ENCODE measurements at places on chromosomes 3 and 15.

DNA sequence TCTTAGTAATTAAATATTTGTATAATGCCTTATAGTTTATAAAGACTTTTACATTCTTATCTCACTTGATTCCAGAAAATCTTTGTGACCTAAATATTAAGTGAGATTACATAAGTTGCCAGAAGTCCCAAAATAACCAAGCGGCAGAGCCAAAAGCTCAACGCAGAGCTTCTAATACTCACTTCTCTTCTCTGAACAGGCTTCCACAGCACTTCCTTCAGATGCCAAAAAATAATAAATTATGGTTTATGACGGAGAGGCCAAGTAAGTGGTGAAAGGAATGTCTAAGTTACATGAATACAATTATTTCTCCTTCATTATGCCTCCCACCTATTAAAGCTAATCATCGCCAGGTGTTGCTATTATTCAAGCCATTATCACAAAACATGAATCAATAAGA is 110.3 kb downstream of the GBE1 start:
- H3K4me1 ChIP-seq: no peaks in the 10 kb centered on the region
- H3K27ac ChIP-seq: no peak overlapping the region
- no peaks in the 10 kb centered on the region for H3K27me3 ChIP-seq
- DNase-seq: no peak

DNA sequence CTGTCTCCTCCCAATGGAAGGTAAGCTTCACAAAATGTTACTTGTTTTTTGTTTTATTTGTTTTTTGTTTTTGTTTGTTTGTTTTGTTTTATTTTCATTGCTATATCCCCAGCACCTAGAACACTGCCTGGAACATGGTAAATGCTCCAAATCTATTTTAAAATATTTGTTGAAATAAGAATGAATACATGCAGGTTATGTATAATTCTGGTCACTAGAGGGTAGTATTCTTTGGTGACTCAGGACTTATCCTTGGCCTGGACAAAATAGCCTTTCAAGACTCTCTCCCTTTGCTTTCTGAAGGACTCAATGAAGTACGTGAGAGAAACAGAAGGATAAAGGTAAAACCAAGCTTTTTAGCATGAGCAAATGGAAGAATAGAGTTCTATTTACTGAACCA is 46.9 kb upstream of the PPP2R3A start:
- H3K27ac ChIP-seq: no peak overlapping the region
- H3K4me3 ChIP-seq: no peak overlapping the region
- H3K36me3 ChIP-seq: no peaks in the 10 kb centered on the region
- H3K27me3 ChIP-seq: no peaks in the 10 kb centered on the region
- no peak for DNase-seq

DNA sequence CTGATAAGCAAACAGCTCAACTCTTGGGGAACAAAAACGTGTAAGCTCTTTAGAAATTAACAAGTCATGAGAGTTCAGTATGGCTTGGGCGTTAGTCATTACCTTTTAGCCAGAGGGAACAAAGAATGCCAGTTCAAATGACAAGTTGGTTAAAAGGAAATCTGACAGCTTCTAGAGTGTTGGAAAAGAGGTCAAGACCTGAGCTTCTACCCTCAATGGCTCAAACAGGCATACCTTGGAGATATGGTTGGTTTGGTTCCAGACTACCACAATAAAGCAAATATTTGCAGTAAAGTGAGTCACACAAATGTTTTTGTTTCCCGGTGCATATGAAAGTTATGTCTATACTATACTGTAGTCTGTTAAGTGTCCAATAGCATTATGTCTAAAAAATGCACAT is 136.1 kb downstream of the CACNA1D start:
- H3K27me3 ChIP-seq: no peaks in the 10 kb centered on the region
- H3K27ac ChIP-seq: no peak overlapping the region
- H3K4me3 ChIP-seq: no peak overlapping the region
- H3K4me1 ChIP-seq: no peaks in the 10 kb centered on the region
- no peaks in the 10 kb centered on the region for H3K36me3 ChIP-seq

GRCh38 chr15:45179221-45179985 is 8.4 kb downstream of the SHF start:
- no peaks in the 10 kb centered on the region for H3K4me1 ChIP-seq
- H3K36me3 ChIP-seq: no peaks in the 10 kb centered on the region
- DNase-seq: no peak
- no peak overlapping the region for H3K27ac ChIP-seq
- no peak overlapping the region for H3K4me3 ChIP-seq
- H3K27me3 ChIP-seq: no peaks in the 10 kb centered on the region

All from kidney (tissue), 22 donors.